Left kidney (tissue), 8 donors: ENCODE measurements at places on chromosomes 2 and 18. TPM values are rescaled to one million over a fixed set of nuclear protein-coding genes. Genes with fewer than 3 reads are reported as not detected.

DNA sequence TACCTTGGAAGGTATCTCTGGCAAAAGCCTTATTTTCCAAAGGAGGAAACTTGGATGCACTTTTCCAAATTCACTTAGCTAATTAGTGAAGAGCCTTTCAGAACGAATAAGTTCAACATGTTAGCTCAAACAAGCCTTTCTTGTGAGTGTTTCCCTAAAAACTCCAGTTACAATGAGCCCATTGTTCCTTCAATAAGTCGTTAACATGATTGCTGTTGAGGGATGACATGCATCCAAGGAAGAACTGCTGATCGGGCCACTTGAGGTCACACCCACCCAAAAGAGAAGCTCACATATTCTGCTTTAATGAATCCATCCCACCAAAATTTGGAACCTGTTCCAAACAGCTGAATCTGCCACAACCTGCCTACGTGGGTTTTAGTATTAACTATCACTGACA lies 48.1 kb upstream of the SLC35G4 start:
- DNase-seq = no peak

- no peak for DNase-seq
These were observed 73.8 kb downstream of the RIF1 start for GRCh38 chr2:151483546-151483945.

GRCh38 chr2:43958397-43959275 lies 37.2 kb downstream of the LRPPRC start:
- no peak for DNase-seq

GRCh38 chr2:229405796-229406195 lies 134.7 kb upstream of the PID1 start:
- no peak for DNase-seq

- DNase-seq = no peak
These were observed 60.0 kb downstream of the ZEB2 start for GRCh38 chr2:144459937-144460336.

DNA sequence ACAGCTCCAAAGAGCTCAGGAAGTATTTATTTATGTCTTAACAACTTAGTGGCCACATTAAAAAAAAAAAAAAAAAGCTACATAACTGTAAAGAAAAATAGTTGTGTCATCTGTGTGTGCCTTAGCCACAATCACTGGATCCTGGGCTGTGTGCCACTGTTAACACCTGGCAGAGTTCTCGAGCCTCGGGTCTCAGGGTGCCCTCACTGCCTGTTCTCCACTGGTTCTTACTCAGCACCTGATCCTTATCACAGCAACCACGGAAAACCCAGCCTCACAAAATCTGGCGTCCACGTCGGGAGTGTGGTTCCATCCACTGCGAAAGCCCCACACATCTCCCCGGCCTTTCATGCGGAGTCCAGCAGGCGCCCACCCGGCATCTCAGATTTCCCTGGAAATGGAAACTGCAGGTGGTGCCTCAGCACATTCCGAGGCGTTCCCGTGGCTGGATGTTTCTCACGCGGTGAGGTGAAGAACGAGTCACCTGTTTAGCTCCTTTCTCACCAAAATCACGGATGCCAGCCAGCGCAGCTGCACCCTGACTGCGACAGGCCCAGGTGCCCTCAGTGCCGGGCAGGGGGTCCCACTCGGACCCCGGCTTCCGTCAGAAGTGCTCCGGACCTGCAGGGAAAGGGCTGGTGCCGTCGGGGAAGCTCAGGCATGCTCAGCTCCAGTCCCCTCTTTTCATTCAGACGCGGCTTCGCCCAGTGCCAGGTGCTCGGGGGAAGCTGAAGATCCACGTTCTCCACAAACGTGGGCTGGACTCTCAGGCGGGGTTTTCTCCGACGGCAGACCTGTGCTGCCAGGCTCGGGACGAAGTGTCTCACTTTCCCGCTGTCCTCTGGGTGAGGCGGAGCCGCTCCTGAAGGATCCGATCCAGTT lies 198.7 kb upstream of the SALL3 start:
- DNase-seq = no peak

Gene BCL2L11
- polyA plus RNA-seq = 17.8 TPM

Gene EMILIN1
- 57.7 TPM for polyA plus RNA-seq

Gene PARD3B
- 37.4 TPM for polyA plus RNA-seq

Gene LAPTM4A
- polyA plus RNA-seq = 421 TPM

Gene RUFY4
- 0.32 TPM for polyA plus RNA-seq

Gene PRKAG3
- 0.15 TPM for polyA plus RNA-seq
